RWPE2 (cell line): ENCODE measurements at places on chromosomes 5 and 9.

DNA sequence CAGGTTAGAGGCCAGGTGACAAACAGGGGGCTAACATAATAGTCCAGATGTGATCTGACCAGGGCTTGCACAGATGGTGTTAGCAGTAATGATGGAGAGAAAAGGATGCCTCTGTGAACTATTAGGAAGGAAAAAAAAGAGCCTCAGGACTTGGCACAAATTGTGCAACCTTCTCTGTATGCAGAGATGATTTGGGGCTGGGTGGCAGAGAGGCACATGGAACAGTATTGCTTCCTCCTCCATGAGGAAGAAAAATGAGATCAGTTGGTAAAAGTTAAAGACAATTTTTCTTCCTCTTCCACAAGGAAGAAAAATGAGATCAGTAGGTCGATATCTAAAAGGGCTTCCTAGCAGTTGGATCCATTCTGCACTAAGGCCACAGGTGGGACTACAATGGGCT is 13.9 kb upstream of the ANXA6 start:
- DNase-seq, result no peak

GRCh38 chr9:137467161-137467581 is 8.0 kb upstream of the NSMF start:
- peak; percentile 56 for DNase-seq

- DNase-seq, result no peak
These were observed 4.0 kb downstream of the HIGD2A start for GRCh38 chr5:176392526-176392925.

GRCh38 chr9:35177520-35177919 is 15.7 kb downstream of the UNC13B start:
- no peak for DNase-seq

DNA sequence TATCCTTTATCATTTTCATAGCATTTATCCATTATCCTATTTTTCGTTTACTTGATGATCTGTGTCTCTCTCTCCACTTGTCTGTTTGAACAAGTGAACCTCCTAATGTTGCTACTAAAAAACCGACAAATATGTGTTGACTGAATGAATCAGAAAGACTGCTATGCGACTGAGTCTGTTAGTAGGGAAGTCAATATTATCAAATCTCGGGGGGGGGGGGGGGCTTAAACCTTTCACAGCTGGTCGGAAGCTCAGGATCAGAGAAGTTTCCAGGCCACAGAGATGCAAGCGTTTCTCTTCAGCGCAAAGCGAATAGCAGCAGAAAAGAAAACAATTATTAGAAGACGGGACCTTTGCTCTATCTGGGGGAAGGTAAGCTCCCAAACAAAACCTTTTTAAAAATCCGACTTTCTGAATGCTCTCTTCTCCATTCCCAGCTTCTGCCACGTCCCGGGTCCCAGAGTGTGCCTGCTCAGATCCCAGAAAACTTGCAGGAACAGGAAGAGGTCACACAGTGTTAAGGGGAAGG is 412 bp downstream of the RIOK2 start:
- DNase-seq, result no peak

DNA sequence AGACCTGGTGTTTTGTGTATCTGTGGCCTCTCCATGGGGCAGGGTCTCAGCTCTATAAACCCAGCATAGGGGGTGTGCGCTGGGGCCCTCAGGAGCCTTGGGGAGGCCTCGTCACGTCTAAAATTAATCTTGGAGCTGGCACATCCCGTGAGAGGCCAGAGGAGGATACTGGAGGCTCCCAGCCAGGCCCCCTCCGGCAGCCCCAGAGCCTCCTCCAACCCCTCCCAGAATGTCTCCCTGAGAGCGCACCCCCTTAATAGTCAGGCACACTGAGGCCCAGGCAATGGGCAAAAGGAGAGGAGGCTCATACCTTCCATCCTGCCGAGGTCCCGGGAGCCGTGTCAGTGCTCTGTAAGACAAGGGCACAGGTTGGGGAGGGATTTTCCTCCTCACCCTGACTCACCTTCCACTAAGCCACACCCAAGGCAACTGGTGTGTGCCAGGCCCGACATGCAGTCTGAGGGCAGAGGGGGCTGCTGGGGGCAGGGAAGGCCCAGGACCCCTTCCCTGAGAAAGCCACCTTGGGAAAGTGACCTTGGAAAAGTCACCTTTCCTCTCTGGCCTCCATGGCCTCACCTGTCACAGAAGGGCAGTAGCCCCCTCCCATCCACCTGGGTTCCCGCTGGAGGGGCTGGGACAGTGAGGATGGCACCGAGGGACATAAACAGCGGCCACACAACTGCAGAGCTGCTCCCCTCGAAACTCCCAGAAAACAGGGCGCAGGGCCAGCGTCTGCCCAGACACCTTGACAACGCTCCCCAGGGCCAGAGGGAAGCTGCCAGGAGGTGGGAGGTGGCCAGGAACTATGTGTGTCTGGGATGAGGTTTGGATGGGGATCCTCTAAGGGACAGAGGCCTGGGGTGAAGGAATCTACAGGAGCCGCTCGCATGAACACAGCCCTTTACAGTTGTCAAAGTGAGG is 2.9 kb downstream of the AK1 start:
- DNase-seq, result no peak

- no peak for DNase-seq
These were observed 23.4 kb downstream of the LARP1 start for GRCh38 chr5:154778534-154778933.

DNA sequence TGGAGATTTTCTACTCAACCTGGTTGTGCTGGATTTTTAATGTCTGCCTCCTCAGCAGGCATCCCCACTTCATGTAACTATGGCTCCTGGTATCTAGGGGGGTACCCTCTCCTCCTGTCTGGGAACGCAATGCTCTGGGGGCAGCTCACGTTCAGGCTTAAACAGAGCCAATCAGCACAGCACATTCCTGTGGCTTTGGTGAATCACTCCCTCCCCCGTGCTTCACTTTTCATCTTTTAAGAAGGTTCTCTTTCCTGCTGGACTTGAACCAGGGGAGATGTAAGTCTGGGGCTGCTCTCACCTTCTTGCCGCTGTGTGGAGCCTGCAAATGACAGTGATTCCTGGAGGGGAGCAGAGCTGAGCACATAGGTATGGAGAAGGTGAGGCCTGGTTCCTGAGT is 101.2 kb downstream of the MSX2 start:
- no peak for DNase-seq

DNA sequence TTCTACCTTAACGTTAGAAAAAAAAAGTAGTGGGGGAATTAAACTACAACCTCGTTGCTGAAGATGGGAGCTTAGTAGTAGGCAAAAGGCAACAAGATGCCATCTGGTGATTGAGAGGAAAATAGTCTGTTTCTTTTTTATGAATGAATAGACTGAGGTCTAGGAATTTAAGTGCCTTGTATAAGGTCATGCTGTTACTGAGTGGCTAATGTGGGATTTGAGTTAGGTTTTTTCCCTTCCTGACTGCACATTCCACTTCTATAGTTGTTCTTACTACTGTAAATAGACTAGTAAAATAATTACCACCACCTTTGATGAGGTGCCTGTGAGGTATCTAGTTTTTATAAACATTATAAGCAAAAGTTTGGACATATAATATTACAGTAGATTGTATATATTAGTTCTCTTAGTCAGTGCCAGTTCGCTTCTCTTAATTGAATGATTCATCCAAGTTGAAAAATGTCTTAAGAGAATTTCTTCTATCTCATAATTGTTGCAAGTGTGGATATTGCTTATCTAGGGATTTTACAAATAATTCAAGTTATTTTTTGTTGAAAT is 19.1 kb downstream of the FSD1L start:
- no peak for DNase-seq

GRCh38 chr5:148846930-148847329 is 20.5 kb downstream of the ADRB2 start:
- DNase-seq, result no peak

GRCh38 chr5:158670201-158670600 is 429.5 kb downstream of the EBF1 start:
- DNase-seq, result no peak

DNA sequence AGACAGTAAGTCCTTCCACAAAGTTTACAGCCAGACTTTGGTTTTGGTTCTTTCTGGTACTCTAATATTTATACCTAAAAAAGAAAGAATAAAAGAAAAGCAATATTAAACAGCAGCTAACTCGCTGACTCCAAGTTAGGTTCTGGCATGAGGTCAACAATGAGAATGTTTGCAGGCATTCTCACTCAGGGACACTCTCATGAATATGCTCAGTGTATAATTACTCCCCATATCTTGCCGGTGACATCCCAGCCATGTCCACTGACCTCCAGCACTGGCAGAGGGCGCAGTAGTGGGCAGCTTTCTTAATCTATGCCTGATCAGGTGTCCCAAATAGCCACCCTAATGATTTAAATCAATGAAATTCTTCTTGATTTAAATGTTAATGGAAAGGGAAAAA is 151.5 kb downstream of the BNC2 start:
- no peak for DNase-seq

GRCh38 chr9:96293498-96294158 is 8.3 kb downstream of the HSD17B3 start:
- no peak for DNase-seq

DNA sequence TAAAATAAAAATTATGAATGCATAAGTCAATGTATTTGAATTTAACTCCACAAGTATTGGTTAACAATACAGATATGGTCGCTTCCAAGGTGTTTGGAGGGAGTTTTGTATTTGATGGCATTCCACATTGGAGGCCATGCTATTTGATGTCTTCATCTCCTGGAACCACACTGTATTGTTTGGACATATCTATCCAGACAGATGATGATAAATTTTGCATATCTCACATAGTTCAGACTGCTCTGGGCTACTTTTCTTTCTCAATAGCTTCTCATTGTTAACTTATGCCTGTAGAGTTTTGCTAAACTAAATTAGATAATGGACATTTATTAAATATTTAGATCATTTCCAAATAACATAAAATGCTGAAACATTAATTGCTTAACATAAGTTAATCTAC is 58.0 kb downstream of the CDKN2A start:
- no peak for DNase-seq

DNA sequence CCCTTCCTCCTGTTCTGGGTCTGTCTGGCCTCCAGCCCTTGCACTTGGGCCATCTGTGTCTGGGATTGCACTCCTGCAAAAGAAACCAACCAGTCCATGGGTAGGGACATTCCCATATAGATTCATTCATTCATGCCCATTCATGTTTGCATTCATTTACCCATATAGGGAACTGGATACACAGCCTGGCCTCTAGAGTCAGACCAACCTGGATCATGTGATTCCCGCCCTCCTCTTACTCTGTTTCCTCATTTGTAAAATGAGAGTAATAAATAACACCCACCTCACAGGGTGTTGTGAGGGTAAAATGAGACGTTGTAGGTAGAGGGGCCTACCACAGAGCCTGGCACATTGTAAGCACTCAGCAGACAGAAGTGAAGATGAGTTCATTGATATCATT is 8.5 kb downstream of the PCDH12 start:
- no peak for DNase-seq

DNA sequence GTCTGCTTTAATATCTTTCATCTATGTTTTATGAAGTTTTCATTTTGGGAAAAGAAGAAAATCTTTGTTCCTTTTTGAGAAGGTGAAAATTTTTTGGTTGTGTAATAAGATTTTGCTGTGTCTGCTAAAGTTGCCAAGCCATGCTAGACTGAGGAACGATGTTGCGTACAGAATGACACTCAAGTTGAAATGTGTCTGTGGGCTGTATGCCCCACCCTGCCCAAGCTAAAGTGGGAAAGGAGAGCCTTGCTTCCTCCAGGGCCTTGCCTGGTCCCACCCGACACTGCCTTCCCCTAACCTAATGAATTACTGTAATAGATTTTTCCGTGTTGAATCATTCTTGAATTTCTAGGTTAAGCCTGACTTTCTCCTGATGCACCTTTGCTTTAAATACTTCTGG is 2.5 kb downstream of the PCAT7 start:
- DNase-seq, result no peak
